ENCODE measurements at places on chromosomes 12 and 14. TPM values are rescaled to one million over a fixed set of nuclear protein-coding genes. Genes with fewer than 3 reads are reported as not detected.

DNA sequence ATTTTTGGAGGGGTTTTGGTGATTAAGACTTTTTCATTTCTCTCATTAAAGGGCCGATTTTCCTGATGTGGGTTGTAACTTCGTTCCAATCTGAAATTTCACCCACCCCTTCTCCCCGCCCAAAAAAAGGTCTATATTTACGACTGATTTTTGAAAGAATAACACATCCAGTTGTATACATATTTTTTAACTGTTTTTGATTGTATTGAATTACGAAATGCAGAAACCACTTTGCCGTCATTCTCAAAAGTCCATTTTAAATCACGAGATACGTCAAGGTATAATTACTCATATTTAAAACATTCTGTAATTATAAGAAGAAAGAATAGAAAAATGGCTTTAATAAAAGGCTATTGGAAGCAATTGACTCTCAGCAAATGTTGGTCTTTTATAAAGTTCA, 520.7 kb downstream of the MED13L start:
- no peak overlapping the region for H3K4me3 ChIP-seq
- no peak overlapping the region for H3K27ac ChIP-seq
- no peaks in the 10 kb centered on the region for H3K36me3 ChIP-seq
- peaks cover 14% of the 10 kb centered on the region for H3K27me3 ChIP-seq
- no peak for DNase-seq

DNA sequence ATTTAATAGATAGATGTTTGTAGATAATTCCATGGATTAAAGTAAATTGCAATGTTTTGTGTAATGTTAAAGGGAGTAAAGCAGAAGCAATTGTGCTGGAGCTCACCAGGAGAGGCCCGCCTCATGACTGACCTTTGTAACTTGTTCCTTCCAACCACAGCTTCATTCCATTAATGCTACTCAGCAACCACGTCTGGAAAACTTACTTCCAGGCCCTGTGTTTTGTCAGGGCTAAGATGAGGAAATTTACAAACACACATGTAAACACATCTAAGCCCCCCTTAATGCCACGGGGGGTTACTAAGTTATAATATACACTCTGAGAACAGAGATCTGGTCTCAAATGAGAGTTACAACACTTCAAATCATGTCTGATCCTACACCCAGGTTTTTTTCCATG, 12.4 kb downstream of the LUM start:
- no peaks in the 10 kb centered on the region for H3K4me1 ChIP-seq
- H3K4me3 ChIP-seq, result no peak overlapping the region
- H3K27me3 ChIP-seq, result no peaks in the 10 kb centered on the region
- no peaks in the 10 kb centered on the region for H3K36me3 ChIP-seq
- DNase-seq, result no peak

DNA sequence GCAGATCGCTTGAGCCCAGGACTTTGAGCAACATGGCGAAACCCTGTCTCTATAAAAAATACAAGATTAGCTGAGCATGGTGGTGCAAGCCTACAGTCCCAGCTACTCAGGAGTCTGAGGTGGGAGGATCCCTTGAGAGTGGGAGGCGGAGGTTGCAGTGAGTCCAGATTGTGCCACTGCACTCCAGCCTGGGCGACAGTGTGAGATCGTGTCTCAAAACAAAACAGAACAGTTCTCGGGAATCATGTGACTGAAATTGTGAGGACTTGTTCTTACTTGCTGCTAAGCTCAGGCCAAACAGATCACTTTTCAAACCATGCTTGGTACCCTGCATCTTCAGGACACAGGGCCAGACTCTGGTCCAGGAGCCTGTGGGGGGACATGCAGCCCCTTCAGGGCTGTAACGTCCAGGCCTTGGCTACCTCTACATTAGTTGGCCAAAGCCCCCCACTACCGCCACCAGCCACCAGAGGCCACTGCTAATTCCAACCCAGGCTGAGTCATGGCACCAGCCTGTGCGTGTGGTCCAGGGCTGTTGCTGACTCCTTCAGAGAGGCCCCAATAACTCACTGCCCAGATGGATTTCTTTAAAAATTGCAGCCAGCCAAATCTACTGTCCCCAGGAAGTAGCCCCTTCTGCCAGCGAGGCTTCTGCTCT, 33.4 kb upstream of the SYNDIG1L start:
- H3K4me3 ChIP-seq, result no peak overlapping the region
- DNase-seq, result peak; percentile 55

- no peak overlapping the region for H3K4me3 ChIP-seq
- H3K27ac ChIP-seq, result no peak overlapping the region
- no peaks in the 10 kb centered on the region for H3K4me1 ChIP-seq
- H3K27me3 ChIP-seq, result no peaks in the 10 kb centered on the region
- no peaks in the 10 kb centered on the region for H3K36me3 ChIP-seq
These were observed 64.2 kb downstream of the LGR5 start for GRCh38 chr12:71503579-71504391.

- no peak overlapping the region for H3K4me3 ChIP-seq
- H3K4me1 ChIP-seq, result no peaks in the 10 kb centered on the region
- no peaks in the 10 kb centered on the region for H3K36me3 ChIP-seq
- peaks cover 15% of the 10 kb centered on the region for H3K27me3 ChIP-seq
- no peak for DNase-seq
- no peak overlapping the region for H3K27ac ChIP-seq
These were observed 418.8 kb downstream of the BCL11B start for GRCh38 chr14:98853063-98853729.

DNA sequence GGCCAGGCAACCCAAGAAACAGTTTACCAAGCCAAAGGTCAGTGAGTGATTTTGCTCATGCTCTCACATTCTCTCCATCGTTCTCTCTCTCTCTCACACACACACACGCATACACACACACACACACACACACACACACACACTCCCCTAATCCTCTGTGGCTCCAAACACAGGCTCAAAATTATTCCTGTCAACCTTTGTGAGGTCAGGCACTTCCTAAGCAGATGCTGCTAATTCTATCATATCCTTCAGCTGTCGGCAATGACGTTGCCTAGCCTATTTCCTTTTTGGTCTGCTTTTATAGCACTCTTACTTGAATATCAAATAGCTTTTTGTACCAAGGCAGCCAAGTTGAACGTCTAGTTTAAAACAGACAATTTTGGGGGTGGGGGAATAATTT, 98.9 kb upstream of the EGLN3 start:
- peaks cover 19% of the 10 kb centered on the region for H3K4me1 ChIP-seq
- no peak overlapping the region for H3K27ac ChIP-seq
- no peaks in the 10 kb centered on the region for H3K27me3 ChIP-seq

DNA sequence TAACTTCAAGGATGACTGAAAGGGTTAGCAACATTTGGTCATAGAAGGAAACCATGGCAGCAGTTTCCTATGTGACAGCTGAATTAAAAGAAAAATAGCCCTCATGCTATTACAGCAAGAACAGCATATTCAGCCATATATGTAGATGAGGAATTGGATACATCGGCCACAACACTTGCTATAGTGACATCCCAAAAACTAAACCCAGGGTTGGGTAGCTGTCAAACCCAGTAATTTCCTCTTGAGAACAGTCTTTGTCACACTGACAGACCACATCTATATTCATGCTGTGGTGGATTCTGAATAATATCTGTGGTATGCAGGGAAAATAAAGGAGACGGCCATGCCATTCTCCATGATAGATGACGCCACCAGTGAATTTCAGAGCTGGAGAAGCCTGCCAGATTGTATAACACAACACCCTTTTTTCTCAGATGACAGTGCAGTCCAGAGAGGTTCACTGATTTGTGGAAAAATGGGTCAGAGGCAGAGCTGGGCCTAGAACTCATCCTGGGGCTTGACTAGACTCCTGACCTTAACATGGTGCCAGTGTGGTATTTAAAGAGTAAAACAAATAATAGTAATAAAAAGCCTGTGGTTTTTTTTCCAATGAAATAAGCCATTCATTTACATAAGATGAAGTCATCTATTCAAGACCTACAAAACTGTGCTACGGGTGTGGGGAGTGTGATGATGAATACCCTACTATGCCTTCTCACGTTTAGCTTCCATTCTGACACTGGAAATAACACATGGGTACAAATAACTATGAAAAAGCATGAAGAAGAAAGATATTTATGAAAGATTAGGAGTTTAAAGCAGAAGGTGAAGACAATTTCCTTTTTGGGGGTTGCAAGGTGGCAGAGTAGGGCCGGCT, 32.3 kb downstream of the EFCAB11 start:
- no peak overlapping the region for H3K27ac ChIP-seq
- no peaks in the 10 kb centered on the region for H3K27me3 ChIP-seq
- H3K36me3 ChIP-seq, result no peaks in the 10 kb centered on the region
- peaks cover 14% of the 10 kb centered on the region for H3K4me1 ChIP-seq

DNA sequence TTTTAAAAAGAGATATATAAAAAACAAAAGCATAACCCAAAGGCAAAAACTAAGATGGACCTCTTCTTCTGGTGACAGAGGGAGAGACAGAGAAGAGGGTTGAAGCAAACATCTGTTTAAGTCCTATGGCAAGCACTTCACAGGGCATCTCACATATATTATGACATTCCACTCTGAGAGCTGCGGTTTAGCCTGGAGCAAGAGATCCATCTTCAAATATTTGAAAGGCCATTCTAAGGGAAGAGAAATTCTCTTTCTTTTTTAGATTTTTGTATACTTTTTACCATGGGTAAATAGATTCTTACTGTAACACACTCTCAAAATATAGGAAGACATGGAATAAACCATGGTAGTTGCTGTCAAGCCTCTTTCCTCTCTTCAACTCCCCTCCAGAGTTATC, 204.1 kb downstream of the GXYLT1 start:
- H3K27me3 ChIP-seq, result peaks cover 25% of the 10 kb centered on the region
- no peak for DNase-seq
- H3K4me3 ChIP-seq, result no peak overlapping the region
- H3K36me3 ChIP-seq, result no peaks in the 10 kb centered on the region
- H3K4me1 ChIP-seq, result no peaks in the 10 kb centered on the region
- no peak overlapping the region for H3K27ac ChIP-seq

DNA sequence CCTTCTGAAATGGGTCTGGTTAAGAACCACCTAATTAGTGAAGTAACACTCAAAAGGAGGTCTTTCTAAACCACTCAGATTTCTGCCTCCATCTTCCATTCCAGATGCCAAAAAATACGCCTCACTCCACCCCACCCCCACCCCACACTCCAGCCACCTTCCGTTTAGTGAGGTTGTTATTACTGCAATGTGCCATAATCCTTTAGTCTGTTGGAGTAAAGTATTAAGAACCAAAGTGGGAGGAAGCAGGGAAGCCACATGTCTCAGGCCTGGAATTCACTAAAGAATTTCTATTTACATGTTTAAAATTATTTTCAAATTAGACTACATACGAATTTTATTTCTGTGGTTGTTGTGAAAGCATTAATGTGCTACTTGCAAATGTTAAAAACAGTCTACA, 7.4 kb downstream of the KIF21A start:
- no peaks in the 10 kb centered on the region for H3K36me3 ChIP-seq
- no peak for DNase-seq
- no peak overlapping the region for H3K4me3 ChIP-seq
- no peaks in the 10 kb centered on the region for H3K27me3 ChIP-seq
- peaks cover 2% of the 10 kb centered on the region for H3K4me1 ChIP-seq

- H3K36me3 ChIP-seq, result no peaks in the 10 kb centered on the region
- H3K27ac ChIP-seq, result no peak overlapping the region
- peaks cover 23% of the 10 kb centered on the region for H3K27me3 ChIP-seq
- peaks cover 5% of the 10 kb centered on the region for H3K4me1 ChIP-seq
These were observed 120.3 kb downstream of the SLC38A1 start for GRCh38 chr12:46148327-46149078.

- DNase-seq, result no peak
- H3K36me3 ChIP-seq, result peaks cover 13% of the 10 kb centered on the region
- H3K4me1 ChIP-seq, result peaks cover 10% of the 10 kb centered on the region
- no peak overlapping the region for H3K4me3 ChIP-seq
- no peak overlapping the region for H3K27ac ChIP-seq
- no peaks in the 10 kb centered on the region for H3K27me3 ChIP-seq
These were observed 355.4 kb downstream of the CEP128 start for GRCh38 chr14:80586131-80586530.

DNA sequence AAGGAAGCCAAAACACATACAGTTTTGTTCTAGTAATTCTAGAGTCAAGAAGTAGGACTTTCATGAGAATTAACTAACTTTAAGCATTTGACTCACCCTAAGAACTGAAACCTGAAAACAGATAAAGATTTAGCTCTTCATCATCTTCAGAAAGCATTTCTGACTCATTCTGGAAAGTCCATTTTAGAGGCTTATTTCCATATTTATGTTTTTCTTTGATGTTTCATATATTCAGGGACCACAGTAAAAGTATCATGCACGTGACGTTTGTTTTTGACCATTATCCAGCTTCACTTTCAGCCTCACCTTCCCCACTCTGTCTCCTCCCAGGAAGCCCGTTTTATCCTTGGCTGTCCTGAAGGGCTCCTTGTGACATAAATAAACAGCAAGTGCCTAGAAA, 79.2 kb downstream of the MDGA2 start:
- no peak overlapping the region for H3K4me3 ChIP-seq
- no peaks in the 10 kb centered on the region for H3K27me3 ChIP-seq
- peaks cover 7% of the 10 kb centered on the region for H3K36me3 ChIP-seq
- H3K27ac ChIP-seq, result no peak overlapping the region
- H3K4me1 ChIP-seq, result no peaks in the 10 kb centered on the region

DNA sequence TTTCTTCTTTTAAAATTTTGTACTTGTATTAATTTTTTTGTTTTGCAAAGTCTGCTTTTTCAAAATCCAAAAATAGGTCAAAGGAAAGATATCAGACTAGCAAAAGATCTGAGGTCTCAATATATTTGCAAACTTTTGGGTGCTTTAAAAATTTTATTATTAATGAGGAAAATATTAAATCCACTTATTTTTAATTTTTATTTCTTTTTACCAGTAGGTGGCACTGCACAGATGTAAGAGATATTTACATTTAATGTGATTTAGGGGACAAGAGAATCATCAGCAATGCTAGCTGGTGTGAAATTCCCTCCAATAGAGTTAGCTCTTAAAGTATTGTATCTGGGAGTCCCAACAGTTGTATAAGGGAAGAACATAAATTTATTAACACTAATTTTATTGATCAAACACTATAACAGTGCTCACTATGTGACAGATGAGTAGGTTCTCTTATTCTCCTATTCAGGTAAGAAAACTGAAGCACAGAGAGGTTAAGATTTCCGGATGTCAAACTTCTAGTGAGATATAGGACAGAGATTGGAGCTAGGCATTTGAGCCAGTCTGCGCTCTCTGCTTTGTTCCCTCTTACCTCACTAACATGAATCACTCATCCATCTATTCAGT, 30.5 kb downstream of the ALX1 start:
- H3K4me3 ChIP-seq, result no peak overlapping the region
- H3K27ac ChIP-seq, result no peak overlapping the region
- DNase-seq, result no peak
- H3K27me3 ChIP-seq, result no peaks in the 10 kb centered on the region
- no peaks in the 10 kb centered on the region for H3K4me1 ChIP-seq

GRCh38 chr12:74415633-74416032, 122.0 kb upstream of the ATXN7L3B start:
- no peak for DNase-seq
- H3K27ac ChIP-seq, result no peak overlapping the region
- H3K4me3 ChIP-seq, result no peak overlapping the region
- H3K27me3 ChIP-seq, result peaks cover 8% of the 10 kb centered on the region

- no peaks in the 10 kb centered on the region for H3K36me3 ChIP-seq
- H3K27ac ChIP-seq, result no peak overlapping the region
These were observed 803.5 kb downstream of the FLRT2 start for GRCh38 chr14:86333493-86333892.

GRCh38 chr14:30614155-30614554, 8.0 kb upstream of the SCFD1 start:
- no peaks in the 10 kb centered on the region for H3K4me1 ChIP-seq

The IL31 gene
- not detected for total RNA-seq

The SPIC gene
- not detected for total RNA-seq

The TAS2R31 gene
- total RNA-seq, result 11.4 TPM

The LRFN5 gene
- total RNA-seq, result not detected

The RFX4 gene
- total RNA-seq, result not detected

All from natural killer cell treated with Interleukin-12 subunit alpha and Interleukin-12 subunit beta and Interleukin-15 and Interleukin-18, amount 100 ng/mL, for 72 hours (primary cell).